T-helper 2 cell (primary cell): ENCODE measurements at places on chromosomes 4 and X.

DNA sequence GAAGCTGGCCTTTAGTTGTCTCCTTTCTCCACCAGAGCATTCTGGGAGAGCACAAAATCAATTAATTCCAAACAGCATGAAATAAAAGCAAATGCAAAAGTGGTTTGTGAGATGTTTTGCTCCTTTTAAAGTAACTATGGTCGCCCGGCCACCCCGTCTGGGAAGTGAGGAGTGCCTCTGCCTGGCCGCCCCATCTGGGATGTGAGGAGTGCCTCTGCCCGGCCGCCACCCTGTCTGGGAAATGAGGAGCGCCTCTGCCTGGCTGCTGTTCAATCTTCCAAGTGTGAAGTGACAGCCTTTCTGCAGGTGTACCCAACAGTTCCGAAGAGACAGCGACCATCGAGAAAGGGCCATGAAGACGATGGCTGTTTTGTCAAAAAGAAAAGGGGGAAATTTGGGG lies 381.3 kb upstream of the FGF16 start:
- no peak for DNase-seq

GRCh38 chr4:114999880-115000279 lies 113.5 kb downstream of the NDST4 start:
- no peak for DNase-seq

DNA sequence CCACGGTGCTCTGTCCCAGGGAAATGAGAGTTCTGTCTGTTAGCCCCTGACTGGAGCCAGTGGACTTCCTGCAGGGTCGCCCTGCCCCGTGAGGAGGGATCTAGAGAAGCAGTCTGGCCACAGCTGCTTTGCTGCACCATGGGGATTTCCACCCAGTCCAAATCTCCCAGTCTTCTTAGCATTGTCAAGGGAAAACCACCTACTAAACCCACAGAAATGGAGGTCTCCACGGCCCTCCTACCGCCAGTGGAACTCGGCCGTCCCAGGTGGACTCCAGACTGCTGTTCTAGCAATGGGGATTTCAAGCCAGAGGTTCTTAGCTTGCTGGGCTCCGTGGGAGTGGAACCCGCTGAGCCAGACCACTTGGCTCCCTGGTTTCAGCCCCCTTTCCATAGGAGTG lies 133.3 kb upstream of the PCDH7 start:
- no peak for DNase-seq

- no peak for DNase-seq
These were observed 184.6 kb downstream of the UGT8 start for GRCh38 chr4:114783215-114783595.

- no peak for DNase-seq
These were observed 33.9 kb downstream of the AFF2 start for GRCh38 chrX:148534291-148534690.

- no peak for DNase-seq
These were observed 18.1 kb upstream of the CXCL2 start for GRCh38 chr4:74117024-74117534.

DNA sequence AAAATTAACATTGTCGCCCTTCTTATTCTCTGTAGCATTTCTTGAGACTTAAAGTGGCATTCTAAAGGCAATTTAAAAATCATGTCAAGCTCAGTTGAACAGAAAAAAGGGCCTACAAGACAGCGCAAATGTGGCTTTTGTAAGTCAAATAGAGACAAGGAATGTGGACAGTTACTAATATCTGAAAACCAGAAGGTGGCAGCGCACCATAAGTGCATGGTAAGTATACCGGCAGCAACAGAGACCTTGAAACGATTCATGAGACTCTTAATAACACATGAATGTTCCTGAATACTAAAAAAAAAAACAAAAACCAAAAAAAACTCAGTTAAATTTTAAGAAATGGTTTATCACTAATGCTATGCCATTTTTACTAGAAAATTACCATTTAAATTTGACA lies 82.4 kb upstream of the HPRT1 start:
- DNase-seq: no peak

DNA sequence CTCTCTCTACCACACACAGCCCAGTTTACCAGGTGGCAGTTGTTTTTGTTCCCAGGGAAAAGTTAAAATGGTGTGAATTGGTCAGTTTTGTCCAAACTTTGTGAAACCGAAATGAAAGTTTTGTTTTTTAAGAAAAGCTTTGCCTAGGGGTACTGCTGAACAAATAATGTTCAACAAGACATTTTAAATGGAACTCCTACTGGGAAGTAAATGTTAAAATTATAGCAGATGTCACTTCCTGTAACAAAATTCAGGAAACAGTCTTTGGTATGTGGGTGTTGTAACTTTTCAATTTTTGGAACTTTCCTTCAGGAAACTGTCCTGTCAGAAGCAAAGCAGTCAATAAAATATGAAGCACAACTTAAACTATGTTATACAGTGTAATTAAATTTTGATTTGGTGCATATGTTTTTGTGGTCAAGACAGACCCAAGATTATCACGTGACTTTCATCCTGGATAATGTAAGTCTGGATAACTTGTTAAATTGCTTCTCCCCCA lies 79.5 kb downstream of the AFF1 start:
- DNase-seq: no peak

GRCh38 chrX:115423086-115423485 lies 133.6 kb downstream of the LUZP4 start:
- DNase-seq: no peak

DNA sequence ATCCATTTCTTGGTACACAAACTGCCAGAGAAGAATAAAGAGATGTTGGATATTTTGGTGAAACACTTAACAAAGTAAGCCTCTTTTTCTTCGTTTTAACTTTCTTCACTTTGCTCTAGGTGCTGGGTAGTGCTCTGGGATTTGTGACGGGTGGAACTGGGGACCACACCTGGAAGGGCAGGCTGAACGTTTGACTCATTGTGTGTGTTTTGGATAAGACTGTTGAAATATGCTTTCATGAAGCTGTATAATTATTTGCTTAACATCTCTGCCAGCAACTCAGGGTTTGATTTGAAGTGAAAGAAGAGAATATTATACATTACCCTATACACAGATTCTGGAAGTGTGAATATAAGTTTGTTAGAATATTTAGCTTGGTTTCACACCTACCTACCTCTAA lies 233.2 kb downstream of the ARHGAP10 start:
- DNase-seq: no peak

GRCh38 chrX:84865113-84865512 lies 138.6 kb upstream of the APOOL start:
- DNase-seq: no peak

DNA sequence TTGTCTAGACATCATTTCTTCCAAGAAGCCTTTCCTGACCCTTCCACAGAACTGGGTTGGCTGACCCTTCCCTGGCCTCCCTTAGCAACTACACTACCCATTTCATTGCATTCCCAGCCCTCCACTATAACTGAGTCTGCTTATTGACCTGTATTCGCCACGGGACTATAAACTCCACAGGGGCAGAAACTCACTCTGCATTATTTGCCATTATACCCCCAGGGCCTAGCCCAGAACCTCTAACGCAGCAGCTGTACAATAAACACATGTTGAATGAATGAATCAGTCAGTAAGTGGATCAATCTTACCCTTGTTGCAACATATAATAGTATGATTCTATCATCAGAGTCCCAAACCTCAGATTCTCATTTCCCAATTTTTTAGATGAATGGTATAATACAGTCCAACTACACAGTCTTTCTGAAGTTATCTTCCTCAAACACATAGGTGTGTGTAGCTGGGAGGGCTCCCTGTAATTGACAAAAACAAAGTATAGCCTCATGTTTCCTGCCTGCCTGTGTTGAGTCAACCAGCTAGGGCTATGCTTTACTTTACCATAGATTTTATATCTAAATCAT lies 209.3 kb downstream of the CHIC2 start:
- no peak for DNase-seq

DNA sequence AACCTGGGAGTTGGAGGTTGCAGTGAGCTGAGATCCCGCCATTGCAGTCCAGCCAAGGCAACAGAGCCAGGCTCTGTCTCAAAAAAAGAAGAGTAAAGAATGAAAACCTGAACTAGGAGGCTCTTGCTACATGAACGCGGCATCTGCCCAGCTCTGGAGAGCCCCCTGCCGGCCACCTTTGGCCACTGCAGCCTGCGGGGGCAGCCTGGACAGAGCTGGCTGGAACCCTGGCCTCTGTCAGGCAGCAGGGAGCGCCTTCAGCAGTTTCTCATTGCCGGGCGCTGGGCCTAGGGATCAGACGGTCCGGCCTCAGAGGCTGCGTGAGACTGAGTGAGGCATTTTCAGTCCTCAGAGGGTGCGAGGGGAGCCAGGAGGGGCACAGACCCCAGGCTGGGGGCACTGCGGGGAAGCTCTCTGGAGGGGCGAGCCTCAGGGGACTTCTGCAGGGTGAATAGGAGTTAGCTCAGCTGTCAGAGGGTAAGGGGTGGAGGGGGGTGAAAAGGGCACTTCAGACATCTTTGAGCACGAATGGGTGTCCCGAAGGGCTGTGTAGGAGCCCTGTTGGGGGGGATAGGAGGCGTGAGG lies 17.5 kb downstream of the DOK7 start:
- peak; percentile 57 for DNase-seq

DNA sequence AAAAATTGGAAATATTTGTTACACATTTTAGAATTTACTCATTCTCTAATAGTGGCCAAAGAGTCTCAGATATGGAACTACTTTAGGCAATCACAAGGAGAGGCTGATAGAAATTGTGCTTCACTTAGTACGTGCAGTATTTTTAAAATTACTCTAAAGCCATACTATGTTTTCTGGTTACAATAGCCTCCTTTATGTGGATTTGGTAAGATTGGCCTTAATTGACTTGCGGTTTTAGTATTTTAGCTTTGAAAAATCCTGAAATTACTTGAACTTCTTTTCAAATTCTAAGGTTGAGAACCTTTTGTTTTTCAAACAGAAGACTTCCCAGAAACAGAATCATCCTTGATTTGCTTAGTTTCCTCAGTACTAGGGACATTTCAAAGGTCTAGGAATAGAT lies 215.2 kb downstream of the SLC4A4 start:
- DNase-seq: no peak

GRCh38 chr4:123966990-123967769 lies 570.6 kb downstream of the SPRY1 start:
- no peak for DNase-seq

DNA sequence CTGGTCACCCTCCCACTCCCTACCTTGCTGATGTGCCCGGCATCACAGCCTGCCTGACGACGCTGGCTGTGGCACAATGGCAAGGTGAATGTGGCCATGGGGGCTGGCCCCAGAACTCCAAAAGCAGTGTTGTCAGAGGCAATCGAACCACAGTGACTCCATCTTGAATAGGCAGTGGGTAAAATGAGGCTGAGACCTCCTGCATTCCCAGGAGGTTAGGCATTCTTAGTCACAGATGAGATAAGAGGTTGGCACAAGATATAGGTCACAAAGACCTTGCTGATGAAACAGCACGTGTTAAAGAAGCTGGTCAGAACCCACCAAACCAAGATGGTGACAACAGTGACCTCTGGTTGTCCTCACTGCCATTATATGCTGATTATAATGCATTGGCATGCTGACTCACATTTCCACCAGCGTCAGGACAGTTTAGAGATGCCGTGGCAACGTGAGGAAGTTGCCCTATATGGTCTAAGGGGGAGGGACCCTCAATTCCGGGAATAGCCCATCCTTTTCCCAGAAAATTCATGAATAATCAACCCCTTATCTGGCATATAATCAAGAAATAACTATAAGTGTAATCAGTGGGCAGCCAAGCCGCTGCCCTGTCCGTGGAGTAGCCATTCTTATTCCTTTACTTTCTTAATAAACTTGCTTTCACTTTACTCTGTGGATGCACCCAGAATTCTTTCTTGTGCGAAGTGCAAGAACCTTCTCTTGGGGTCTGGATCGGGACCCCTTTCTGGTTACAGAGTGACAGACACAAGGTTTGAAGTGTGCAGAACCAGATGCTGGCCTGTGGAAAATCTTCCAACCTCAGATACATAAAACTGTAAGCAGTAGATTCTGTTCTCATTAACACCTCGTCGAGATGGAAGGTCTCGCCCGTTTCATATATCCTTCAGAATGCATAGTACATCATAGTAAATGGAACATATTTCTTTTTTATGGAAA lies 26.8 kb upstream of the CLDN24 start:
- no peak for DNase-seq

- DNase-seq: peak; percentile 4
These were observed at the start of gene MAP3K15 for GRCh38 chrX:19514791-19515614. TSS of gene MAP3K15 (minus strand) at chrX:19515508. CDS start at chrX:19515261, 247 bp downstream.

- DNase-seq: peak; percentile 9
These were observed 56.0 kb downstream of the TMEM131L start for GRCh38 chr4:153521999-153522801.

DNA sequence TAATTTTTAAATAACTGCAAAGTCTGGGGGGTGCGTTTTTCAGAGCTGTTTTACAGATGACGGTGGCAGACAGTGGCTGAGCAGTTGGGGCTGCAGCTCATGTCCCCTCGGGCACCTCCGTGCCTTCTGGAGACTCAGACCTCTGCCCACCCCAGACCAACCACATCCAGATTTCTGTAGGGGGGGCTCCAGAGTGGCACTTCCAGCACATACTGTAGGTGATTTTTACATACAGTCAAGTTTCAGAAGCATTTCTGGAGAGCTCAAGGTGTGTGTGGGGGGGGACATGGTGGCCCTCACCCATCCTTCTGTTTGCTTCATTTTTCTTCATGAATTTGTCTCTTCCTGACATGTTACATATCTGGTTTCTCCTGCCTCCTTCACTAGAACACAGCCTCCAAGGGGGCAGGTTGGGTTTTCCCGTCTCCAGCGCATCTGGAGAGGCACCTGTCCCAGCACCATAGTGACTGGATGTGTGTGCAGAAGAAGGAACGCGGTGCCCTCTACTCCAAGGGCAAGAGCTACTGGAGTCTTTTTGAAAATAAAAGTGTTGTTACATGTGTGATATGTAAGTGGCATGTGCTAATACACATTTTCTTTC lies 37.5 kb downstream of the TMEM271 start:
- no peak for DNase-seq

- DNase-seq: no peak
These were observed 9.9 kb upstream of the GASK1B start for GRCh38 chr4:158182736-158183135.

GRCh38 chrX:15815779-15816437 lies 25.6 kb downstream of the ZRSR2 start:
- DNase-seq: peak; percentile 75

DNA sequence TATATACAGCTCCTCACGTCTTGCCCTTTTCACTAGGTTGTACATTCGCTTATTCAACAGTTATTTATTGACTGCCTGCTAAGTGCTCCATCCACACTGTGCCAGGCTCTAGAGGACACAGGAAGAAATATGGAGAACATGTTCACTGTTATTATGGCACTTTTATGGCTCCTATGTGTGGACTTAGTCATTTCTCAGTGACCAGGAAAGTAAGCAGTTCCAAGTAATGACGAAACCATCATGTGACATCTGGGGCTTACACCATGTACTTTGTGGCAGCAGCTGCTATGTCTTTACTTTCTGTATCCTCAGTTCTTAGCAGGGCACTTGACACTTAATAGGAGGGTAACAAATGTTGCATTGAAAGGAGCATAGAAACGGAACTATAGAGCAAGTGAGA lies 278.0 kb downstream of the ANK2 start:
- no peak for DNase-seq
